ENCODE measurements at places on chromosomes 13 and 19.

GRCh38 chr19:31538879-31539278 is 189.6 kb upstream of the TSHZ3 start:
- no peak for DNase-seq

DNA sequence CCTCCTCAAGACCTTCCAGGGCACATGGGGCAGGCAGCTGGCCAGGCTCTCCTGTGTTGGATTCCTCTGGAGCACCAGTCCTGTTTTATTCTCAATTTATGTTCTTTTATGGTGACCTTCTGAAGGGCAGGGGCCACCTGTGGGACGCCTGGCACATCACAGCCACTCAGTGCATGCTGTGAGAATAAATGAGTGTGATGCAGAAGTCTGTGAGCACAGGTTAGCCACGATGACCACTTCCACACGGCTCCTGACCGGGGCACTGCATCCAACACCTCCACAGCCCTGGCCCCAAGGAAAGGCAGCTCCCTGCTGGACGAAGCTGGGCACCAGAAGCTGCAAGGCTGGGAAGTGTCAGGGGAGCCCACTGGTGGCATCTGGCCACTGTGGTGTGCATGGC is 122.8 kb downstream of the CRYL1 start:
- no peak for DNase-seq

GRCh38 chr13:99806671-99807070 is 164.9 kb downstream of the ZIC5 start:
- no peak for DNase-seq

GRCh38 chr19:1064661-1065605 is 2.0 kb upstream of the ARHGAP45 start:
- DNase-seq: peak; percentile 66

DNA sequence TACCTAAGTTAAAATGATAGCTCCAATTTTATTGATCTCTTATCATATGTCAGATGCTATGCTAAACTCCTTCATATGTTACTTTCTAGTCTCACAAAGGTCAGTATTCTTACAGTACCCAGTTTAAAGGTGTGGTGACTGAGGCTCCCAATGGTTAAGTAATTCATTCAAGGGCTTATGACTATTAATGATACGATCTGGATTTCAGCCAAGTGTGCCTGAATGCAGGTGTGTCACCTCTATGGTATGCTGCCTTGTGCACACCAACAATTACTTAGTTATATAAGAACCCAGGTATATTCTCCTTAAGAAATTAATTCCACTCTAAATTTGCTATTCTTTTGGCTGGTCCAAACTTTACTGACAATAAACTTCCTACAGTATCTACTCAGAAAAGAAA is 84.6 kb upstream of the TRPC4 start:
- no peak for DNase-seq

DNA sequence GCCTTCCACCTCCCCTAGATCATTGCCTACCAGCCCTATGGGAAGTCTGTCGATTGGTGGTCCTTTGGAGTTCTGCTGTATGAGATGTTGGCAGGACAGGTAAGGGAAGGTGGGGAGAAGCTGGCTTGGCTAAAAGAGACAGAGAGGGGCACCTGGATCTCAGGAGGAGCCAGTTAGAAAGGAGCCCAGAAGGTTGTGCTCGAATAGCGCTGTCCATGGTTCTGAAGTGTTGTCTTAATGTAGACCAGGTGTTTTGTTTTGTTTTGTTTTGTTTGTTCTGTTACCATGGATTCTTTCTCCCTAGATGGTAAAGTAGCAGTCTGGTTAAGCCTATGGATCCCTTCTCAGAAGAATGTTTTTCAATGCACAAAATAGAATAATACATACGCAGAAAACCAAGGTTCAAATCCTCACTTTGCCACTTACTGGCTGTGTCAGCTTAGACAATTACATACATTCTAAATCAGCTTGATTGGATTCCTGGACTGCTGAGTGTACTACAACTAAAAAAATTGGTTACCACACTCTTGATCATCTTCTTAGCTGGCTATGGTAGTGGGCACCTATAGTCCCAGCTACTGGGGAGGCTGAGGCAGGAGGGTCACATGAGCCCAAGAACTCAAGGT is 5.9 kb upstream of the CACNG7 start:
- no peak for DNase-seq

DNA sequence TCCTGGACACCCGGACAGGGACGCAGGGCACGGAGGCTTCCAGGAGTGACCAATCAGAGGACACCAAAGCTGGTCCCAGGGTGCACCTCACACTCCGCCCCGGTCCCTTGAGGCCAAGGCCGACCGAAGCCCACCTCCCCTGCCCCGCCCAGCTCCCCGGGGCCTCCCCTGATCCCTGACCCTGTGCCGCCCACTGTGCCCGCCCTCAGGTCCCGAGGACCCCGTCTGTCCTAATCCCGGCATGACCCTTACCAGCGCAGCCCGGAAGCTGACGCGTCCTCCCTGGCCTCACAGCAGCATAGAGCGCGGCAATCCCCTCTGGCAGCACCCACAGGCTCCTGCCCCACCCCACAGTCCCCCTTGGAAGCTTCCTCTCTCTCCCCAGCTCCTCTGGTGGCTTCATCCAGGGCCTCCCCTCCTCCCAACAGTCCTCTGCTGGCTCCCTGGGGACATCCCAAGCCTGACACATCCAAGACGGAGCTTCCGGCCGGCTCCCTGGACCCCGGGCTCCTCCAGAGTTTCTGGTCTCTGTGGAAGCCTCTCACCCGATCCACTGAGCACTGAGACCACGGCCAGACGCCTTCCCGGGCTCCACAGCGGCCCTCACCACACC is 7.4 kb upstream of the CDC34 start:
- peak; percentile 38 for DNase-seq

- DNase-seq: no peak
Measured at GRCh38 chr13:42247883-42248282, 24.1 kb upstream of the AKAP11 start.

GRCh38 chr19:8926341-8926740 is 83.9 kb downstream of the MUC16 start:
- DNase-seq: no peak
